ENCODE measurements at places on chromosomes 6 and 20. TPM values are rescaled to one million over a fixed set of nuclear protein-coding genes. Genes with fewer than 3 reads are reported as not detected.

The ZNF311 gene
- total RNA-seq = 1.6 TPM

The IL17F gene
- total RNA-seq = not detected

The ULBP1 gene
- 0.17 TPM for total RNA-seq

The NKX2-4 gene
- not detected for total RNA-seq
